ENCODE measurements at places on chromosomes 2 and 18. TPM values are rescaled to one million over a fixed set of nuclear protein-coding genes. Genes with fewer than 3 reads are reported as not detected.
A peak's percentile ranks its signal among the peaks of the same experiment; 100 is the strongest.

DNA sequence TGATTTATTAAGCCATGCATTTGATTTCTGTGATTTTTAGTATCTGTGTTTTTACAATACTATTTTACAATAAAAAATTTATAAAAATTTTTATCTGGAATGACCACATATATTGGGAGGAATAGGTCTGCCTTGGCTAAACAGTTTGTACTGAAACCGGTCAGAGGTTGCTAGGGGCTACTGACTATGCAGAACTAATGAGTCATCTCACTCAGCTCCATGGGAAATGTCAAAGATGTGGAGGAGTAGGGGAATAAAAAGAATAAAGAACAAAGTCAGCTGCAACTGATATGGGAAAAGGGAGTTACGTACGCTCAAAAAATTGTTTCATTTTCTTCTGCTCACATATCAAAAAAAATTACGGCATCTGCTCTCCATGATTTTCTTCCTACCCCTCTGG, 8.6 kb upstream of the TMEM163 start:
- no peak for DNase-seq

DNA sequence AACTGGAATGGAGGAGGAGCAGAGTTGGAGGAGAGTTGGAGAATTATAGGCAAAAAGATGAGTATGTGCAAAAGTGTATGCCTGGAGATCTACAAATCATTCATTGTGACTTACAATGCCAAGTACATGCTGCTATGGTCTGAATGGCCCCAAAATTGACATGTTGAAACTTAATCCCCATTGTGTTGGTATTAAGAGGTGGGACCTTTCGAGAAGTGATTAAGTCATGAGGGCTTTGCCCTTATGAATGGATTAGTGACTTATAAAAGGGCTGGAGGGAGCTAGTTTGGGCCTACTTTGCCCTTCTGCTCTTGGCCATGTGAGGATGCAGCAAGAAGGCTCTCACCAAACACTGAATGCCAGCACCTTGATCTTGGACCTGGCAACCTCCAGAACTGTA, 6.3 kb upstream of the RBMS1 start:
- DNase-seq, result no peak

GRCh38 chr2:224528171-224528570, 57.0 kb downstream of the CUL3 start:
- no peak for DNase-seq

- peak; percentile 10 for DNase-seq
These were observed 10.7 kb upstream of the WDSUB1 start for GRCh38 chr2:159297042-159297707.

DNA sequence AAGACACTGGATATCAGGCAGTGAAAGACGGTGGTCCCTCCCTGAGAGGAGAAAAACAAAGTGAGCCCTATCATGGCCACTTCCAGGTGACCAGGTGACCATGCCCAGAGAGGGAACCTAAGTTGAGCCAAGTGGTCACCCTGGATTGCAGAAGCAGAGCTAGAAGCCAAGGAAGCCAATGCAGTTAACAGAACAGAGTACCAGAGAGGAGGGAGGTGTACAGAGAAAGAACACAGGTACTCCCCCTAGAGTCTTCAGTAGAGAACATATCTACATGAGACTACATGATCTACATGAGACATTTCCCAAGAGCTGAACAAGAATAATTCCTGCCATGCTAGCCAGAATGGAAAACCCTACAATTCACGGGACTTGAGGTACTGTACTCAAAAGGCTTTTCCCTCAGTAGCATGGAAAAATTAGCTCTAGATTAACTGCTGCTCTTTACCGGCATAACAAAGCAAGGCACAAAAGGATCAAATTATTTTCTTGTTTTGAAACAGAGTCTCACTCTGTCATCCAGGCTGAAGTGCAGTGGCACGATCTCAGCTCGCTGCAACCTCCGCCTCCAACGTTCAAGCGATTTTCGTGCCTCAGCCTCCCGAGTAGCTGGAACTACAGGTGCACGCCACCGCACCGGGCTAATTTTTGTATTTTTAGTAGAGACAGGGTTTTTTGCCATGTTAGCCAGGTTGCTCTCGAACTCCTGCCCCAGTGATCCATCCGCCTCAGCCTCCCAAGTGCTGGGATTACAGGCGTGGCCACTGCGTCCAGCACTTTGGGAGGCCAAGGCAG, 23.5 kb downstream of the ROCK2 start:
- peak; percentile 27 for DNase-seq

Gene NAT8
- total RNA-seq, result not detected

Gene NUP35
- 62.4 TPM for total RNA-seq

Data from GM23338 (cell line).